ENCODE measurements at places on chromosomes 2 and 18. TPM values are rescaled to one million over a fixed set of nuclear protein-coding genes. Genes with fewer than 3 reads are reported as not detected.

ALLC gene
- not detected for polyA plus RNA-seq

CIB4 gene
- not detected for polyA plus RNA-seq

DIPK1C gene
- polyA plus RNA-seq = 0.53 TPM

EN1 gene
- not detected for polyA plus RNA-seq

GPBAR1 gene
- polyA plus RNA-seq = 2.0 TPM

DSG3 gene
- polyA plus RNA-seq = not detected

SH3BP4 gene
- 40.5 TPM for polyA plus RNA-seq

SPTBN1 gene
- polyA plus RNA-seq = 263 TPM

AKAIN1 gene
- not detected for polyA plus RNA-seq

ZBTB7C gene
- 41.1 TPM for polyA plus RNA-seq

TMEM200C gene
- 0.50 TPM for polyA plus RNA-seq

UGT1A3 gene
- not detected for polyA plus RNA-seq

TACR1 gene
- 1.6 TPM for polyA plus RNA-seq

G6PC2 gene
- polyA plus RNA-seq = not detected

CNGA3 gene
- not detected for polyA plus RNA-seq

NCOA1 gene
- 49.2 TPM for polyA plus RNA-seq

Data from left renal pelvis (tissue), 4 donors.